ENCODE measurements at places on chromosomes 11 and 22.

DNA sequence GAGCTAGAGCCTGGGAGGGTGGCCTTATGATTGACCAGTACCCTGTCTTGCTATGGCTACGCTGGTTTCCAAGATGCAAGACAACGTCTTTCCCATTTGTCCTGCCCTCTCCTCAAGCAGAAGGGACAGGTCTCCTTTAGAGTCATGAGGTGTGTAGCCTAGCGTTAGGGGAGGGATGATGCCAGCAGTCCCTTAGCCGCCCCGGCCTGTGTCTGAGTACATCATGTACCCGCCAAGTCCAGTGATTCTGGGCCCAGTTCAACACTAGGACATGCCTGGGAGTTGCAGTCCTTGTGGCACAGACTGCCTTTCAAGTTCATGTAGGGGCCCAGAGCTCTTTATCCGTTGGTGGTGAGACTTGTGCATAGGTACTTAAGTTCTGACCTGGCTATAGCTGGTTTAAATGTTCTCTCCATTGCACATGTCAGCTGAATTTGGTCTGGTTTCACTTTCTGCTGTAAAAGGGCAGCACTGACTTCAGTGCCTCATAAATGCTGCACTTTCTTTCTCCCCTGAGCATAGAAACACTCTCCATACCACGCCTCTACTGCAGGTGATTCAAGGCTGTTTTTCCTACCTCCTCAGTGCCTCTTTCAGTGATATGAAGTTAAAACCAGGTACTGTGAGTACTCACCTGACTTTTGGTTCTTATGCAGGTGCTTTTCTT lies 151.1 kb downstream of the METTL15 start:
- no peak for DNase-seq

DNA sequence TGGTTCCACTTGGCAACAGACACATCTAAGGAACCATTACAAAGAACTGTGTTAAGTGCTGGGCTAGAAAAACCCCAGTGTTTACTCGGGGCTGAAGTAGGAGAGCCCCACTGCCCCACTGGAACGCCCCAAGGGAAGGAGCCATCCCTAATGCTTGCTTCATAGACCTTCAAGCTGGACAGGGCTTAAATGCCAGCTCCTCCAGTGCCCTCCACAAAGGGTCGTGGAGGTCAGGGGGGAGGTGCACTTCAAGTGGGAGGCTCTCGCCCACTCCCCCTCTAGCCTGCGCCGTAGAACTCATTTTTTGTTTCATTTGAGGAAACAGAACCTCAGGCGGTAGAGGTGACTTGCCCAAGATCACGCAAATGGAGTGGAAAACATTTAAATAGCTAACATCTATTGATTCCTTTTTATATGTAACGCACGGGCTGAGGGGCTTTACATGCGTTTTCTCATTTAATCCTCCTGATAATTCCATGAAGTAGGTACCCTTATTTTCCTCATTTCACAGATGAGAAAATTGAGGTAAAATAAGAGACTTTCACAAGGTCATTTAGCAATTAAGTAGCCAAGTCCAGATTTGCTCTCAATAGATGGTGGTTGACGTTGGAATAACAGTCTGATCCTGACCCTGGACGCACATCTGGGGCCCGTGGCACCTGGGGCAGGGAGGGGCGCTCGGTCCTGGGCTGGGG lies 545 bp upstream of the ZDHHC13 start:
- no peak for DNase-seq

DNA sequence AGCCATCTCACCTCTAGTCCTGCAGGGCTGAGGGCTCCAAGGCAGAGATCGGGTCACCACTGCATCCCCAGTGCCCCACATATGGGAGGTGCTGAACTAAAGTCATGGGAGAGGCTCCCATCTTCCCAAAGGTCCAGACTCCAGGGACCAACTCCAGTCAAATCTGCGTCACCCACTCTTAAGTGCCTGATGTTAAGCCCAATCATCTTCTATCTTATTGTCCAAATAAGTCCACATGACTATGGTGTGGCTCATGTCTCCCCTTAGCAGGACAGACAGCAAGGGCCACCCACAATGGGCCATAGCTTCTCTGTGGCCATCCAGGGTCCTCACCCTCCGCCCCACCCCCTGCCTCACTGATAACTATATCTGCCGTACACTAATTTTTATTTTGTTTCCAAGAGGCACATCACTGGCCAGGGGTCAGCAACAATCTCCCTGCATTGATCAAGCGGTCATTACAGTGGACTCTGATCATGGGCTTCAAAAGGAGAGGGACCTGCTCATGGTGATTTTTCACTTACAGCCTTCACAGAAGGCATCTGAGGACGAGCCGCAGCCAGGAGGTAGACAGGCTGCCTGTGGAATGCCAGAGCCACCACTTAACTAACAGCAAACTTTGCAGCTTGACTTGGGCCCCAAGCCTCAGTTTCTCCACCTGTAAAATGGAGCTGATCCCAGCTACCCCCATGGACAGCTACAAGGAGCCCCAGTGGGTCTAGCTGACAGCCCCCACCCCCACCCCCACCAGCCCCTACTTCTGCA lies 23.3 kb downstream of the MYH9 start:
- no peak for DNase-seq

DNA sequence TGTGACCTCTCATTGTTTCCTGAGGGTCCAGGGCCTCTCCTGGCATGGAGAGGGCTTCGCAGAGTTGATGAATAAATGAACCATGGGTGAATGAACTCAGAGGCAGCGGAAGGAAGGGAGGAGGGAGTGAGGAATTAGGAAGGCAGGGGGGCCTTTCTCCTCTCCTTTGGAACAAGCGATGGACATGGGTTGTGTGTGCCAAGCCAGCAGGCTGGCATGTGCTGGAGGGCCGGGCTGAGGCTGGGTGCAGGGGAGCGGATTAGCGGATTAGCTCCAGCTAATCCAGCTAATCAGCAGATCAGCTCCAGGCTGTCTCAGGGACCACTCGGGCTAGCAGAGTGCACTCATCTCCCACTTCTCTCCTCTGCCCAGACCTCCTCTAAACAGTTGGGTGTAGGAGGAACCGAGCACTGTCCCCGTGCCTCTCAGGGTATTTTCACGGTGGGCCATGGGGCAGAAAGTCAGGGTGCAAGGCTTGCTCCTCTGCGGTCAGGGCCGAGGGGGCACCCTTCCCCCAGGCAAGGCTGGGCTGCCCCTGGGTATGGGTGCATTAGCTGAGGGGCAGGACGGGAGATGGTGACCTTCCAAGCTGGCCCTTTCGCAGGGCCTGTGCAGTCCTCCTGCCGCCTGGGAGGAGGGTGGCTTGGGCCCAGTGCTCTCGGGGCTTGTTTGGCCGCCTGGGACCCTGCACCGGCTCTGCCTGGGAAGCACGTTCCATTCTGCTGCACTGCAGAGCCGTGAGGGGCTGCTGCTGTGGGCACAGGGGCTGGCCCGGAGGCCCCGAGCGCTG lies 120.3 kb upstream of the B3GAT1 start:
- DNase-seq: no peak

DNA sequence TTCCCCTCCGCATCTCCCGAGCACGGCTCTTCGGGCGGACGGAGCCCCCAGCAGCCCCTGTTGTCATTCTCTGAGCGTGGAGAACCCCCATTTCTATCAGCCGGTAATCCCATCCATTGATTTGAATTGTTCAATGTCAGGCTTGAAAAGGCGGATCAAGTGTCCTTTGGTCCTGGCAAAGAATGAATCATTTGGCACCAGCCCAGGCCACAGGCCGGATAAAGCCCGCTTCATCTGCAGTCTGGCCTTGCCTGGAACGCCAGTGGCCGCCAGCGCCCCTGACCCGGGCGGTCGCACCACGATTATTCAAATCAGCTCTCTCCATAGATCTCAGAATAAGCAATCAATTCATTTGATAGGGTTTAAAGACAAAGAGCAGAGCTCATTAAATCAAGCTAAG lies 188.9 kb downstream of the BRD1 start:
- DNase-seq: no peak

DNA sequence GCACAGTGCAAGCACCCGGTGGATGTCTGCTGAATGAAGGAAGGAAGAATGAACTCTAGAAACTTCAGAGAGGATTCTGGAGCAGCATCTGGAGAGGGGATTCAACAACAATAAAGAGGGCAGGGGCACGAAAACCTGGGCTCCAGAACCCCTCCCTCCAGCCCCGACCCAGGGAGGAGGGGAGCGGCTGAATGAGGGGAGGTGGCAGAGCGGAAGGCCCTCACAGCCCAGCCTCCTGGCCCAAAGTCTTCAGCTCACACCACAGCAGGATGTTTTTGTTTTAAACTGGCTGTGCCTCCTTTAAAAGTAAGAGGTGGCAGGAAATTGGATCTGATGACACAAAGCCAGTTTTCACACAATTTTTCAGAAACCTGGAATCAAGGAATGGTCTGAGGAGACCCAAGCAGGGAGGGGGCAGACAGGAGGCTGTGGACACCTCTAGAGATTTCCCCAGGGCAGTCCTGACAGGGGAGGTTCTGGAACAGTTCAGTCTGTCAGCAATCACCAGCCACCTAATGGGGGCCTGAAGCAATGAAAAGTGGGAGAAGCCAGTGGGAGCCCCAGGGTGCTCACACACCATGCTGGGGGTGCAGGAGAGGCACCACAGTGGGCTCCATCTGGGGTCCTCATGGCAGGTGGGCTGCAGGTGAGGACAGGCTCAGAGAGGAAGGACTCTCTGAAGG lies 44.4 kb upstream of the TCF20 start:
- no peak for DNase-seq

DNA sequence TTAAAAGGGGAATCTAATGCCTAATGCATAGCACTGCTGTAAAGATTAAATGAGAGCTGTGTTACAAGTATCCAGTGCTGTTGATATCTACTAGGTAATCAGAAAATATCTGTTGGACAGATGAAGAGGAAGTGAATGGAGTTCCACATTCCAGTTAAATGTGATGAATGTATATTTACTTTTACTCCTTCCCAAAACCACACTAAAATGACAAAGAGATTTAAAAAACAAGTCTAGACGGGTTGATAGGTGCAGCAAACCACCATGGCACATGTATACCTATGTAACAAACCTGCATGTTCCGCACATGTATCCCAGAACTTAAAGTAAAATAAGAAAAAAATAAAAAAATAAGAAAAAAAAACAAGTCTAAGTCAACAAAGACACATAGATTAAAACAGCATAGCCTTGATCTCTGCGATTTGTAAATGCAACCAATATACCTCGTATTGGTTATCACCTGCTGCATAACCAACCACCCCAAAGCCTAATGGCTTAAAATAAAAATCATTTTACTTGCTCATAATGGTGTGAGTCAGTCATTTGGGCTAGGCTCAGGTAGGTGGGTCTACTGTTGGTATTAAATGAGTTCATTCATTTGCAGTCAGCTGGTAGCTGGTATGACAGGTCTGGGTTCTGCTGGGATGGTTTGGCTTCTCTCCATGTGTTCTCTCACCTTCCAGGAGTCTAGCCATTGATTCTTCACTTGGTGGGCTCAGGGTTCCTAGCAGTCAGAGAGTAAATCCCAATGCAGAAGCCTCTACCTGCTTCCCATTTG lies 39.7 kb upstream of the SLC6A5 start:
- DNase-seq: no peak

GRCh38 chr11:71185411-71185810 lies 67.0 kb downstream of the SHANK2 start:
- DNase-seq: no peak

DNA sequence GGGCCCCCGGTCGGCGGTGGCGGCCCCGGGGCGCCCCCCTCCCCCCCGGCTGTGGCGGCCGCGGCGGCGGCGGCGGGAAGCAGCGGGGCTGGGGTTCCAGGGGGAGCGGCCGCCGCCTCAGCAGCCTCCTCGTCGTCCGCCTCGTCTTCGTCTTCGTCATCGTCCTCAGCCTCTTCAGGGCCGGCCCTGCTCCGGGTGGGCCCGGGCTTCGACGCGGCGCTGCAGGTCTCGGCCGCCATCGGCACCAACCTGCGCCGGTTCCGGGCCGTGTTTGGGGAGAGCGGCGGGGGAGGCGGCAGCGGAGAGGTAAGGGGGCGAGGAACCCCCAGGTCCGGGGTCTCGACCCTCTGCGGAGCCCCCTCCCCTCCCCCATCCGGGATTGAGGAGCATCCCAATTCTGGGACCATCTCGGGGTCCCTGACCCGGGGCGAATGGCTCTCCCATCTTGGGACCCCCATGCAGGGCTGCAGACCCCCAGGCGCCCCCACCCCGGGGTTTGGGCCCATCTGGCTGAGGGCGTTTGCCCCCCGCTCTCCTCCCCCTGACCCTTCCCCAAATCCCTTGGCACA lies 431 bp downstream of the KMT2A start:
- DNase-seq: no peak

- no peak for DNase-seq
Observed at GRCh38 chr11:72617080-72617762, 57.0 kb downstream of the PDE2A start.

DNA sequence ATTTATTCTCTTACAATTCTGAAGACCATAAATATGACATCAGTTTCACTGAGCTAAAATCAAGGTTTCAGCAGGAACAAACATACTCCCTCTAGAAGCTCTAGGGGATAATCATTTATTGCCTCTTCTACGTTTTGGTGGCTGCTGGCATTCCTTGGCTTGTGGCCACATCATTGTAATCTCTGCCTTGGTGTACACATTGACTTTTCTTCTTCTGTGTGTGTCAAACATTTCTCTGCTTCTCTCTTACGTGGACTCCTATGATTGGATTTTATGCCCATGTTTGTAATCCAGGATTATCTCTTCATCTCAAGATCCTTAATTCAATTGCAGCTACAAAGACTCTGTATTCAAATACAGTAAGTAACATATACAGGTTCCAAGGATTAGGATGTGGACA lies 30.4 kb upstream of the MMP20 start:
- no peak for DNase-seq
